ENCODE measurements at places on chromosomes 1 and 21.

GRCh38 chr21:44845418-44846223 is 27.8 kb upstream of the SUMO3 start:
- DNase-seq, result peak; percentile 77

DNA sequence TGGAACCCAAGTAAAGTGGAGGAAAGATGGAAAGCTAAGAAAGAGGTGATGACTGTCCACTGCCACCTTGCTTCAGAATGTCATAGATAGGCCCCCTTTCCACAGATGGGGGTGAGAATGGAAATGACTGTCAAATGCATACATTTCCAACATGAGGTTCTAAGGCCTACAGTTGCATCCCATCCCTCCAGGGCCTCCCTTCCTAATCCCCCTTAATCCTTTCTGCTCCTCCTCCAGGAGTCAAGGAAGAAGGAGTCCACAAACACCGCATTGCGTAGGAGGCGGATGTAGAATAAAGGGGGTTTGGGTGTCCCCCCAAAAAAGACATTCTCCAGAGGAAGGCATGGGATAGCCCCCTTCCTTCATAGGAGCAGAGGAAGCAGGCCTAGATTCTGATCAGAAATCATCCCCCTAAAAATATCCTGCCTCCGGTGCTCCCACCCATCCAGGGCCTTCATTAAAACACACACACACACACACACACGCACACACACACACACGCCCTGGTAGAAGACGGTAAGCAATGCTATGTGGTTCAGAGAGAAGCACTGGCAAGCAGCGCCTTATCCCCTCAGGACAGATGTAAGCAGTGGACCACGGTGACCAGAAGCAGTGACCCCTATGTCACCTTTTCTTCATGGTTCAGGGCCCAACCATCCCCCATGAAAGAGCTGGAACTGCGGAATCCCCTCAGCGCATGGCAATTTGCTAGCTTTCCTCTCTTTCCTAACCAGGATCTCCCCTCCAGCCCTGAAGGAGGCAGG is 2.0 kb downstream of the SV2A start:
- peak; percentile 17 for DNase-seq

- peak; percentile 64 for DNase-seq
These were observed 36.6 kb downstream of the PTGS2 start for GRCh38 chr1:186643614-186644013.

DNA sequence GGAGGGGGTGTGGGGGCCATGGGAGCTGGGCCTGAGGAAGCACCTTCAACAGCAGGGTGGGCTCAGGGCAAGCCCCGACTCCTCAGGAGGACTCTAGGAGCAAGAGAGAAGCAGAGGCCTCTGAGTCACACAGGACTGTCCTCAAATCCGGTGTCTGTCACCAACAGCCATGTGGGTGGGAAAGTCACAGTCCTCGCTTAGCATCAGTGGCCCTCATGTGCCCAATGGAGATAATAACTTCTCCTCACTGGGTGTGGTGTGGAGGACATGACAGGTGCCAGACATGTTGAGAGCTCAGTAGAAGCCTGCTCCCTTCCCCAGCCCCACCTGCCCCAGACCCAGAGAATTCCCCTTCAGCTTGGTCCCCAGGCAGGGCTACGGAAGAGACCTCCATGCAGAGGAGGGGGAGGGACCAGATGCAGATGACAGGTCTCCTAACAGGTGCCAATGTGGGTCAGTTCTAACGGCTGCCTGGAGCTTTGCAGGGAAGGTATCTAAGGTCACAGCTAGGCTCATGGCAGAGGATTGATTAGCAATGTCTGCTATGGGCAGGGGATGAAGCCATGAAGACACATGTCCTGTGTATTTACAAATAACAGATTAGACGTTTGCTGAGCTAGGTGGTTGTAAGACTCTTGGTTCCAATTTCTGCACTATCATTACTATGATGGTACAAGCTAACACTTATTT is 30.2 kb downstream of the TTC39A start:
- no peak for DNase-seq

DNA sequence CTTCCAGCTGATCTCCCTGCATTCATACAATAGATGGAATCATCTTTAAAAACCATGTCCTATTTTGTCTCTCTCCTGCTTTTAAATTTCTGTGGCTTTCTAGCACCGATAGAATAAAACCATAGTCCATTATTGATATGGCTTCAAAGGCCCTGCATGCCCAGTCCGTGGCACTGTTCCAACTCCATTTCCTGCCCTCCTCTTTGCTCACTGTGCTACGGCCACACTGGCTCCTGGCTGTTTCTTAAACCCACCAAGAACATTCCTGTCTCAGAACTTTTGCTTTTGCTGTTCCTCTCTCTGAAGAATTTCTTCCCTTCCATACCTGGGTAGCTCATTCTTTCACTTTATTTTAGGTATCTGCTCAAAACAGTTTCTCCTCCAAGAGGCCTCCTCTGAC is 7.2 kb downstream of the SLAMF1 start:
- no peak for DNase-seq

DNA sequence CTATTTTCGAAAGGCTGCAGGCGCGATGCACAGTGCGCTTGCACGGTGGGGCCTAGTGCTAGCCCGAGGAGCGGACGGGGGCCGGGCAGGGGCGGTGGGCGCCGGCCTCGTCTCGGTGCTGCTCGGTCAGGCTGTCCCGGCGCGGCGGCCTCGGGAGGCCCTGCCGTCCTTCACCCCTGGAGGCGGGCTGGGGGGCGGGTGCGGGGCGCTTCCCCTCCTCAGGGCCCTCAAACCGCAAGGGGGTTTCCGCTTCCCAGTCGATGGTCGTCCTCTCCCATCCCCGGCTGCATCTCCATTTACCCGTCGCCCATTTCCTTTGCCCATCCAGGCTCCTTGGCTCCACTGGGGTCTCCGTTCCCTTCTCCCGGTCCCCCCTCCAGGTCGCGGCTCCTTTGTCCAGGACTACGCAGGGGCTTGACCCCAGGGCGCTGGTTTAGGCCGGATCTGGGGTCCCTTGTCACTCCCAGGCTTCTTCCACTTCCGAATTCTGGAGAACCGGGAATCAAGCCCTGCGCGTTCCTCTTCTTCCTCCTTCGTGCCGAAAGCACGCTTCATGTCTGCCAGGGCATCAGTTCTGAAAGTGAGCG is 196.3 kb upstream of the LMO4 start:
- no peak for DNase-seq

DNA sequence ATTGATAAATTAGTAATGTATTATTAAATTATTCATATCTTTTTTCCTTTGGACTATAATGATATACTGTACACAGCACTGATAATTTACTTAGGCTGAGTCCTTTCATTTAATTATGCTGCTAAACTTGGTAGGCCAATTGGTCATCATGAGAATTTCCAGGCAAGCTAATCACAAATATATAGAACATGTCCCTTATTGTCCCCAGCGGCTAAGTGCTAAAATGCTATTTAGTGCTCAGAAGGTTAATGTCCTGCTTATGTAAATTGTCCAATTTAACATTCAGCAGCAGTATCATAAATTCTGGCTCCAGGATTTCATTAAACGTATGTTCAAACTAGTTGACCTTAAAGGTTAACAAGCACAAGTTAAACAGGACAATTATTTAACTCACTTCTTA is 30.0 kb upstream of the RRP15 start:
- no peak for DNase-seq

GRCh38 chr1:226185141-226186036 is 1.2 kb downstream of the ACBD3 start:
- peak; percentile 28 for DNase-seq

GRCh38 chr1:86650065-86650464 is 54.3 kb upstream of the SH3GLB1 start:
- no peak for DNase-seq

- DNase-seq, result no peak
These were observed 104.5 kb upstream of the LMO4 start for GRCh38 chr1:87224201-87224600.

DNA sequence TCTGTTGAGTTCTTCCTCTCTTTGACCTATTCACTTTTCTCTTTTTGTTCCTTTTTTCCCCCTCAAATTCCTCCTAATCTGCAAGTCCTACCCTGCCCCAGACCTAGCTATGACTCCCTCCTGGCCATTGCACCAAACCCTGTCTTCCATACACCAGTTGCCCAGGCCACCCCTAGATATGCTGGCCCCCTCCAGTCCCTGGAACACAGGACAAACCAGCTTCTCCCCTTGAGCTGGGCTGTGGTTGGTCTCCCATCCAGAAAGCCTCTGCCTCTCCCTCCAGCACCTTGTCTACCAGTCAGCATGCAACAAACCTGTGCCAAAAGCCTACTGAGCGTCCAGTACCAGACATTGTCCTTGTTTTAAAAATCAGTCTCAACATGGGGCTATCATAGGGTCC is 59.4 kb downstream of the ELK4 start:
- no peak for DNase-seq

DNA sequence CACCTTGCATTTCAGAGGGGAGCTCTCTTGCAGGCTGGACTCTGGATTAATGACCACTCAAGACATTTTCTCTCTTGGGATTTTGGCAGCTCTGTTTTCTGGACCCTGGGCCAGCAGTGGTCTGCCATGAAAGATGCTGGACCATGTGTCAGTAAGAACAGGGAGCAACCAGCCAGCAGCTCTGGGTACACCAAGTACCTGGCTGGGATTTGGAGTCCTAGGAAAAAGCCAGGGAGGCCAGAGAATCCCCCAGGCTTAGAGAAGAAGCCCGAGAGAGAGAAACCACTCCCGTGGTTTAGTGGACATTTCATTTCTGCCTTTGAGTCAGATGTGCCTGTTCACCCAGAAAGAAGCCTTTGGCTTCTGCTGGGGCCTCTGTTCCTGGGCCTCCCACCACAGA is 2.5 kb downstream of the NFASC start:
- no peak for DNase-seq

GRCh38 chr1:5341471-5341870 is 650.8 kb downstream of the NPHP4 start:
- DNase-seq, result no peak

DNA sequence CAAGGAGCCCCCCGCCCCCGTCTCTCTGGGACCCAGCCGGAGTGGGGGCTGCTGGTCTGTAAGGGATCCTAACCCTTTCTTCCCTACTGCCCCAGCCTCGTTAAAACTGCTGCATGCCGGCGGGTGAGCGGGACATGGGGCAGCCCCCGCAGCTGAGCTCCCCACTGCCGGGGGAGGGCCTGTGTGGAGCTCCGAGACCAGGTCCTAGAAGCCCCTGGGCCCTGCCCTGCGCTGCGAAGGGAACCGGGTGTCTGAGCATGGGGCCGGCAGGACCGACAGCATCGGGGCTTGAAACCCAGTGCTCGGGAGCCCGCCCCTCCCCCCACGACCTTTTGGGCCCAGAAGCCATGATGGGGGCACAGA is 9.2 kb upstream of the COL6A1 start:
- DNase-seq, result no peak

GRCh38 chr1:196180847-196181593 is 427.2 kb downstream of the KCNT2 start:
- peak; percentile 93 for DNase-seq

DNA sequence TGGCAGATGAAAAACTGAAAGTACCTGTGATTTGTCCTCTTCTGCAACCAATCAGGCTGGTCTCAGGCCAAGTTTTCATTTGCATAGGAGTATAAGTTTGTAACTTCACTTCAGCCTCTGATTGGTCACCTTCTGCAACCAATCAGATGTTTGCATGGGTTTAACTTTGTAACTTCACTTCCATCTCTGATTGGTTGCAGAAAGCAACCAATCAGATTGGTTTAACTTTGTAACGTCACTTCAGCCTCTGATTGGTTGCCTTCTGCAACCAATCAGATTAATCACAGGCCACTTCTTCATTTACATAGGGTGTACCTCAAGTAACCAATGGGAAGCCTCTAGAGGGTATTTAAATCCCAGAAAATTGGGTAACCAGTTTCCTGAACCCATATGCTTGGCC is 18.9 kb upstream of the TUT4 start:
- DNase-seq, result peak; percentile 50

GRCh38 chr1:73907051-73907450 is 290.9 kb downstream of the LRRIQ3 start:
- no peak for DNase-seq

DNA sequence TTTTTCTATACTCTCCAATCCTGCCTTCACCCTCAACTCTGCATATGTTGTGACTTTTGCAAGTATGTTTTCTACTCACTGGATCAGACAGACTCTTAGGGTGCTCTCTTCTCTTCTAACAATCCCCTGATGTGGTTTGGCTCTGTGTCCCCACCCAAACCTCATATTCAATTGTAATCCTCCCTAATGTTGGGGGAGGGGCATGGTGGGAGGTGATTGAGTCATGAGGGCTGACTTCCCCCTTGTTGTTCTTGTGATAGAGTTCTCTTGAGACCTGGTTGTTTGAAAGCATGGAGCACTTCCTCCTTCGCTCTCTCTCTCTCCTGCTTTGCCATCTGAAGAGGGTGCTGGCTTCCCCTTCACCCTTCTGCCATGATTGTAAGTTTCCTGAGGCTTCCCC is 148.9 kb upstream of the IGSF21 start:
- peak; percentile 66 for DNase-seq

DNA sequence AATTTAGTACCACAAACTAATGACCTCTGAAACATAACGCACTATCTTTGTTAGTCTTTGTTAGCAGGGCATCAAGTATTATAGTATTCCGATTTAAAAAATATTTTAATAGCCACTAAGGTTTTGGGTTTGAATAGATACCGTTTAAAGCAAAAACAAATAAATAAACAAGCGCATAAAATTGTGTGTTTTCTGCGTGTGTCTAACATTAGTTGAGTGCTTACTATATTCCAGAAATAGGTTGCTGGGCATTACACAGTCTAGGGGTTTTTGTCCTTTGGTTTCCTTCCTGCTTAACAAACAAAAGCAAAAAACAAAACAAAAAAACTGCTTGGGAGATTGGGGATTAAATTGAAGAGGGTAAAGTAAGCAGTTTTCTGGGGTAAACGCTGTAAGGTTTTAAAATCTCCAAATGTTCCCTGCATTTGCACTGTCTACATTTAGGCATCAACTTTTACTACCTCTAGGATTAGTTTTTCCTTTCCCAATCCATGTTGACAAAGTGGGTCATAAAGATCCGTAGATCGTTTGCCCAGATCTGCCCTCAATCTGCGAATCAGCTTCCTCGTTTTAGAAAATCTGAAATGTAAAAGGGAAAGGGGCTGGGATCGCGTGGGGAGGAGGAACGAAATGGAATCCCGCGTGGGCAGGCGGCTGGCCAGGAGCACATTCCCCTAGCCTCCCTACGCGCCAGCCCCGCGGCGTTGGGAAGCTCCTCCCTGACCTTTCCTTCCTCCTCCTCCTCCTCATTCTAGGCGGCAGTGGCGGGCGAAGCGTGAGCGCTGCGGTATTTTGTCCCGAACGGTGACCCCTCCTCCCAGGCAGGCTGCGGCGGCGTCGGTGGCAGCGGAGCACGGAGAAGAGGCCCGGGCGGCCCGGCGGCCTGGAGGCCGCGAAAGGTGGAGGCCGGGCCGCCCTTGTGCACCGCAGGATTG is at the start of gene KCTD3:
TSS of gene KCTD3 (plus strand) at position 749 of the 935 bp plus-strand sequence. CDS start 382 bp downstream, outside the sequence.
- DNase-seq, result peak; percentile 63

- no peak for DNase-seq
These were observed 8.9 kb upstream of the KIF21B start for GRCh38 chr1:201032408-201032807.

- no peak for DNase-seq
These were observed 50.1 kb upstream of the KCNJ15 start for GRCh38 chr21:38206646-38207045.

- no peak for DNase-seq
These were observed 4.8 kb upstream of the SIM2 start for GRCh38 chr21:36694031-36694515.

GRCh38 chr1:53919675-53920066 is 25.7 kb downstream of the DIO1 start:
- DNase-seq, result no peak

GRCh38 chr1:87231703-87232367 is 96.8 kb upstream of the LMO4 start:
- DNase-seq, result peak; percentile 86

GRCh38 chr1:109427171-109427467 is 871 bp upstream of the PSMA5 start:
- no peak for DNase-seq

Data from MV-4-11 (cell line).